Right ventricle myocardium inferior (tissue), 1 donor: ENCODE measurements at places on chromosomes 1 and 21.

- DNase-seq: no peak
These were observed 130.0 kb downstream of the HS2ST1 start for GRCh38 chr1:87044424-87044823.

- DNase-seq: no peak
These were observed 8.2 kb downstream of the SPATA46 start for GRCh38 chr1:162368451-162368850.

DNA sequence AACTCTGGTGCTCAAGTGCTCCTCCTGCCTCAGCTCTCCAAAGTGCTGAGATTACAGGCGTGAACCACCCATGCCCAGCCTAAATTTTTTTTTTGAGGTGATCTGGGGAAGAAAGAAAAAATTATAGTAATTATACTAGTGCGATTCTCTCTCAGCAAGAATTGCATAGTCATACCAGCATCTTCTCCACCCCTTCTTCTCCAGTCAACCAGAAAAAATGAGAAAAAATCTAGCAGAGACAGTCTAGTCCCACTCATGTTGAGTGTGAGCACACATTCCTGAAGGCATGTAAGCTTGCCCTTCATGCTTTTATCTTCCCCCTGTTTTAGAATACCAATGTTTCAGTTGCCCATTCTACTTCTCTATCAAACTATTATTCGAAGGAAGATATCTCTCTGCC is 207.6 kb downstream of the S1PR1 start:
- DNase-seq: no peak

DNA sequence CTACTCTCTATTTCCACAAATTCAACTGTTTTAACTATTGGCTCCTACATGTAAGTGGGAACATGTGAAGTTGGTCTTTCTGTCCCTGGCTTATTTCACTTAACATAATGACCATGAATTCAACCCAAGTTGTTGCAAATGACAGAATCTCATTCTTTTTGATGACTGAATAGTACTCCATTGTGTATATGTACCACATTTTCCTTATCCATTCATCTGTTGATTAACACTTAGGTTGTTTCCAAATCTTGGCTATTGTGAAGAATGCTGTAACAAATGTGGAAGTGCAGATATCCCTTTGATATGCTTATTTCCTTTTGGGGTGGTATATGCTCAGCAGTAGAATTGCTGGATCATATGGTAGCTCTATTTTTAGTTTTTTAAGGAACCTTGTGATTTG is 33.0 kb downstream of the GBP6 start:
- no peak for DNase-seq

- DNase-seq: no peak
These were observed 3.4 kb upstream of the GPR25 start for GRCh38 chr1:200869376-200869752.

DNA sequence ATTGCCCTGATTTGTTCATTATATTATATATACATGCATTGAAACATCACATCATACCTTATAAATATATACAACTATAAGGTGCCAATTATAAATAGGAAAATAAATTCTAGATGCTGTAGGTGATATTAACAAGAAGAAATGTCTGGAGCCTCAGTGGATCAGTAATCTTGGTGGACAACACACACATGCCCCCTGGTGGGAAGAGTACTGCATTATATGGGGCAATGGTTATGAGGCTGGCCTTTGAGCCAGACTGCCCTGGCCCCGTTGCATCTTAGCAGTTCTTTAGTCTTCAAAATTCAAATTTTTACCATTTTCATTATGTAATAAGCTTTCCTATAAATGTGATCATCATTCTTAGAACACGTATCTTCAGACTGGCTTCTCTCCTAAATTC is 335.0 kb upstream of the GREM2 start:
- no peak for DNase-seq

GRCh38 chr1:86239490-86239889 is 82.9 kb upstream of the COL24A1 start:
- DNase-seq: no peak
